Fibroblast of skin of back (primary cell): ENCODE measurements at places on chromosomes 16 and 17.

DNA sequence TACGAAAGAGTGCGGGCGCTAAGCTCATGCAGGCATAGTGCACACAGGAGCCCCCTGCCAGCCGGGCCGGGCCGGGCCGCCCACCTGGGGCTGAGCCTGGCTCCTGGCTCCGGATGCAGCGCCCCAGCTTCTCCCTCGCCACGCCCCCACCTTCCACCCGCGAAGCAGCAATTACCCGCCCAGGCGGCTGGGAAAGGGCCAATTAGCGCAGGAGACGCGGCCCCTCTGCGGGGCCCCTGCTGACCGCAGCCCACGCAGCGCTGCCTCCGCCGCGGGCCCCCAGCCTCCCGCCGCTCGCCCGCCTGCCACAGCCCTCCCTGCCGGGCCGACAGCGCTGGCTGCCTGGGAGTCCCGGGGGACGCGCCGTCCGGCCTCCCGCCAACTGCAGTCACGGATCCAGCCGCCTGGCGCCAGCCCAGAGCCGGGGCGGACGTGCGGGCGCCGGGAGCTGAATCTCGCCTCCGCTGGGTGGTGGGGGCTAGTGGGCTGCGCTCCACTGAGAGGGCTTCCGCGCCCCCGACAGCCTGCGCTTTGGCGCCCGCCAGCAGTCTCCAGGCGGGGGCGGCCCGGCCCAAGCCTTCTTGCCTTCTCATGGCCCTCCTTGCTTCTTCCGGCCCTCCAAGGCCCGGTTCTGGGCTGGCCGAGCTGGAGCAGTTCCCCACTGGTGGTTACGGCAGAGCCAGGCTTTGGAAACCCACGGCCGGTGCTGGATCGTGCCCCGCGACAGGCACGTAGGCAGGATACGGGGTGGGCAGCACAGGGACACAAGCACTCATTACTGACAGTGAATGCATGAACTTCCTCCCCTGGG is 14.9 kb upstream of the CBFB start:
- DNase-seq = peak; percentile 78

DNA sequence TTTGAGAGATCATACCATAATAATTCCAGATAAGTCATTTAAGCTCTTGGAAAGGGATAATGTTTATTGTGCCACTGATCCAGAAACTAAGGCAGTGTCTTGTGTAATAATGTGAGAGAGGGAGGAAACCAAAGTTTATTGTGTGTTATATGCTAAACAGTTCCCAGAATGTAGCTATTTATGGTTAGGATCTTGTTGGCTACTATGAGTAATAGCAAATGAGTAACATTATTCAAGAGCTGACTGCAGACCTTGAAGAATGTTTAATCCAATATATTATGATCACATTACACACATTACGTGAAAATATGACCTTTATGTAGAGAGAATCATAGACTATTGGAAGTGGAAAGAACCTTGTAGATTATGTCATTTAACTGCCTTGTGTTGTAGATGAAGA is 139.5 kb downstream of the BCAS3 start:
- DNase-seq = peak; percentile 71

- DNase-seq = no peak
These were observed 6.4 kb downstream of the CMTM2 start for GRCh38 chr16:66585481-66586239.

DNA sequence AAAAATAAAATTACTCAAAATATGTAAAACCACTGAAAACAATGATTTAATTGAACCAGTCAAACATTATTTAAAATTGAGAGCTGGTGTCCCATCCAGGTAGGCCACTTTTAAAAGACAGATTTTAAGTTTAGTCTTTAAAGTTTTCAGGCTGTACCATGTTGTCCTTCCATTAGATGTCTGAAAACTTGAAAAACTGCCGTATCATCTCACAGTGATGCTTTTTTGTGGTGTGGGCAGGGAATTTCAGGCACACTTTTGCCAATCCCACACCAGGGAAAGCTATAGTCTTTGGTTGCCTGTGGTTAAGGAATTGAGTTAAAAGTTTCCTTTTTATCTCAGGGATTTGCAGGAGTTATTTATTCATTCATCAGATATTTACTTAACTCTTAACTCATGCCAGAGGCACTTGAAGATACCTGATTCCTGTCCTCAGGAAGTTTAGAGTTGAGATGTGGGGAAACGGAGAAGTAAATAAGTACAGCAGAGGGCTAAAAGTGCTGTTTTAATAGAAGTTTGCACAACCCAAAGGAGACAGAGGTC is 3.2 kb downstream of the SNTB2 start:
- DNase-seq = no peak

DNA sequence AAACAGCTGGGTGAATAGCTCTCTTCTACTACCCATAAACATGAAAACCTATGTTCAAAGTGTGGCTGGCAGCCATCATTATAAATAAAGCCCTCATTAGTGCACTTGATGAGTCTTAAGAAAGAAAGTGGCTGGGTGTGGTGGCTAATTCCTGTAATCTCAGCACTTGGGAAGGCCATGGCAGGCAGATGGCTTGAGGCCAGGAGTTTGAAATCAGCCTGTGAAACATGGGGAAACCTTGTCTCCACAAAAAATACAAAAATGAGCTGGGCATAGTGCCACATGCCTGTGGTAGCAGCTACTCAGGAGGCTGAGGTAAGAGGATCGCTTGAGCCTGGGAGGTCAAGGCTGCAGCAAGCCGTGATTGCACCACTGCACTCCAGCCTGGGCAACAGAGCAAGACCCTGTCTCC is 28.3 kb upstream of the APPBP2 start:
- peak; percentile 83 for DNase-seq

DNA sequence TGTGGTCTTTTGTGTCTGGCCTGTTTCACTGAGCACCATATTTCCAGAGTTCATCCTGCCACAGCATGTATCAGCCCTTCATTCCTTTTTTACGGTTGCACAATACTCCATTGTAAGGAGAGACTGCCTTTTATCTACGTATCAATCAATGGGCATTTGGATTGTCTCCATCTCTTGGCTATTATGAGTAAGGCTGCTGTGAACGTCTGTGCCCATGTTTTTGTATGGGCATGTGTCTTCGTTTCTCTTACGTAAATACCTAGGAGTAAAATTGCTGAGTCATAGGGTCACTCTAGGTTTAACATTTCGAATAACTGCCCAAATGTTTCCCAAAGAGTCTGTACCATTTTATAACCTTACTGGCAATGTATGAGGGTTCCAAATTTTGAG is 202.8 kb upstream of the FOXF1 start:
- DNase-seq = no peak

GRCh38 chr16:88830258-88830657 is 18.5 kb upstream of the APRT start:
- DNase-seq = no peak

- no peak for DNase-seq
These were observed 304.7 kb downstream of the CA10 start for GRCh38 chr17:51853857-51854256.

DNA sequence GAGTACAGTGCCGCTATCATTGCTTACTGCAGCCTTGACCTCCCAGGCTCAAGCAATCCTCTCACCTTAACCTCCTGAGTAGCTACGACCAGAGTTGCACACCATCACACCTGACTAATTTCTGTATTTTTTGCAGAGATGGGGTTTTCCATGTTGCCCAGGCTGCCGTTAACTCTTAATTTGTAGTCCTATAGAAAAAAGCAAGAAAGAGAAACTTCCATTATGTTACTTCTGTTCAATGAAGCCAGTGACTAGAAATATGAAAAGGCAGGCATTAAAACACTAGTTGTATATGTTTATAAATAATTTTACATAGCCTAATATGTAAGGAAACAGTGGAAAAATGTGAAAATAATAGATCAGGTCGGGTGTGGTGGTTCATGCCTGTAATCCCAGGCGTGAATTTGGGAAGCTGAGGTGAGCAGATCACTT is 9.7 kb downstream of the RAD51C start:
- DNase-seq = no peak

DNA sequence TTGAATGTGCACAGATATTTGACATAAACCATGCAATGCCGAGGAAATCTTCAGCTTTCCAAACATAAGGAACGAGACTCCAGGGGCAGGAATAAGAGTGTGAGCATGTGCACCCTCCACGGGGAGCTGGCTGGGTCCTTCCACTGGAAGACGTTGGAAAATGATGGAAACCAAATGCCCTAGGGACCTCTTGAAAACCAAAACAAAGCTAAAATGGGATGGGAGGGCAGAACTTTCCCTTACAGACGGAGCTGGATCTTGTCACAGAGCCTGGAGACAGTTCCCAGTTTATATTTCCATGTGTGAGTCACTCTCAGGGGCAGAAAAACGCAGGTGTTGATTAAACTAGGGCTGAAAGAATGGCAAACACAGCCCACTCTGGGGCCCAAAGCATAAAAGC is 34.4 kb upstream of the DNAH17 start:
- DNase-seq = peak; percentile 15

DNA sequence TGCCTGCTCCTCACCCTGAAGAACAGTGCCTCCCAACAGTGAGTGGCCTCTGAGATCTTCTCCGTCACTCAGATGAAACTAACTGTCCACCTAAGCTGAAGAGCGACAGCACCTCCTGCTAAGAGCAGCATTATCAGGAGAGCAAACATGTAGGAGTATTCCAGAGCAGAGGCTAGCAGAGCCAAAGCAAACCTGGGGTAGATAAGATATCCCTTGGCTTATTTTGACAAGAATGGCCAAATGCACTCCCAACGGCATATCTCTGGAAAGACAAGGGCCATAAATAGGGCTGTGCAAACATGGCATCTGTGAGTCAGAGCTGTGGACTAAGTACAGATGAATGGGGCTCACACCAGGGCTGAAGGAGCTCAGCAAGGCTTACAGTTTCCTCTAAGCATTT is 96.3 kb downstream of the NDEL1 start:
- peak; percentile 48 for DNase-seq

DNA sequence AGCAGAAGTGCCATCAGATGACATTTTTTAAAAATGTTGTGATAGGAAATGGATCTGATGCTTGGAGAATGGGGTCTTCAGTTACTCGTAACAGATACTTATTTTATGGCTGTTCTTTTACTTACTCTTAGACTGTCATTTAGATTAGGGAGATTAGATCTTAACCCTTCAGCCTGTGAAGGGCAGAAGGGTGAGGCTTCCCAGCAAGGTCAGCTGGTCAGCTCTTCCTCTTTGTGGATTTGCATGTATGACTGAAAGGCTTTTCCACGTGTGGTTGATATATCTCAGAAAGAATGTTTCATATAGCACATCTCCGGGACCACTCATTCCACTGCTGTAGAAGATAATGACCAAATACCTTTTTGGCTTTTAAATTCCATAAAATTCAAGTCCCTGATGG is 27.4 kb downstream of the GRB7 start:
- DNase-seq = no peak

DNA sequence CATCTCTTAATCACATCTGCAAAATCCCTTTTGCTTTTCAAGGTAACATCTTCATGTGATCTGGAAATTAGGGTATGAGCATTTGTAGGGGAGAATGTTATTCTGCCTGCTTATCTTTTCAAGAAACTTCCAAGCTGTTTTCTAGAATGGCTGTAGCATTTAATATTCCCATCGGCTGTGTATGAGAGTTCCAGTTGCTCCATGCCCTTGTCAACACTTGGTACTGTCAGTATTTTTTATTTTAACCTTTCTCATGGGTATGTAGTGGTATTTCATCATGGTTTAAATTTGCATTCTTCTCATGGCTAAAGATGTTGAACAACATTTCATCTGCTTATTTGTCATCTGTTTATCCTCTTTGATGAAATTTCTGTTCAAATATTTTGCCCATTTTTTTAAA is 90.6 kb upstream of the HLF start:
- no peak for DNase-seq

DNA sequence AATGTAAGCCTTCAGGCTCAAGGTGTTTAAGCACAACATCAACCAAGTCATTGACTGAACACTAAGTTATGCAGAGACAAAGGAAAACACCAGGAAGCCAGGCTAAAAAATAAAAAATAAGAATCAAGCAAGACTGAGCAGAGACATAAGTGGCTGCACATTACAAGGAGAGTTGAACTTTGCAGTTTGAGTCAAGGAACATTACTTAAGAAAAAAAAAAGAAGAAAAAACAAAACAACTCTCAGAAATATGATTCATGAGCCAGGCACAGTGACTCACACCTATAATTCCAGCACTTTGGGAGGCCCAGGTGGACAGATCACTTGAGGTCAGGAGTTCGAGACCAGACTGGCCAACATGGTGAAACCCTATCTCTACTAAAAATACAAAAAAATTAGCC is 168.1 kb downstream of the C16orf95 start:
- peak; percentile 67 for DNase-seq

DNA sequence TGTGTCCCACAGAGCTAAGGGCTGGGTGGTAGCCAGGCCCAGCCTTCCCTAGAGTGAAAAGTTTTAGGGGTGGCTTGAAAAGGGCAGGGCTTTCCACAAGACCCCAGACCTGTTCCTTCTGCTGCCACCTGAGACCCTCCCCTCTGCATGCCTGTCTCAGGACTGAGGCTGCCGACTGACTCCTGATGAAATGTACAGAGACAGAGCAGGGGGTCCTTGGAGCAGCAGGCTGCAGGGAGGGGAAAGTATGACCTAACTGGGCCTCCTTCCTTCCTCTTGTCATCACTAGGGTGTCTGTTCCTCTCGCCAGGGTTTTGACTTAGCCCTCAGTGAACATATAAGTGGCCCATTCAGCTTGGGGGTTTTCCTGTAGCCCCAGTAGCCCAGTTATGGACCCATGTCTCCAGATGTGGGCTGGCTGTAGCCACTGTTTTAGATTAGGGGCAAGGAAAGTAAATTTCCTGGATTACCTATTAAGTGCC is 14.9 kb upstream of the NFATC3 start:
- no peak for DNase-seq

GRCh38 chr16:15498427-15499175 is 64.2 kb downstream of the BMERB1 start:
- DNase-seq = peak; percentile 71

DNA sequence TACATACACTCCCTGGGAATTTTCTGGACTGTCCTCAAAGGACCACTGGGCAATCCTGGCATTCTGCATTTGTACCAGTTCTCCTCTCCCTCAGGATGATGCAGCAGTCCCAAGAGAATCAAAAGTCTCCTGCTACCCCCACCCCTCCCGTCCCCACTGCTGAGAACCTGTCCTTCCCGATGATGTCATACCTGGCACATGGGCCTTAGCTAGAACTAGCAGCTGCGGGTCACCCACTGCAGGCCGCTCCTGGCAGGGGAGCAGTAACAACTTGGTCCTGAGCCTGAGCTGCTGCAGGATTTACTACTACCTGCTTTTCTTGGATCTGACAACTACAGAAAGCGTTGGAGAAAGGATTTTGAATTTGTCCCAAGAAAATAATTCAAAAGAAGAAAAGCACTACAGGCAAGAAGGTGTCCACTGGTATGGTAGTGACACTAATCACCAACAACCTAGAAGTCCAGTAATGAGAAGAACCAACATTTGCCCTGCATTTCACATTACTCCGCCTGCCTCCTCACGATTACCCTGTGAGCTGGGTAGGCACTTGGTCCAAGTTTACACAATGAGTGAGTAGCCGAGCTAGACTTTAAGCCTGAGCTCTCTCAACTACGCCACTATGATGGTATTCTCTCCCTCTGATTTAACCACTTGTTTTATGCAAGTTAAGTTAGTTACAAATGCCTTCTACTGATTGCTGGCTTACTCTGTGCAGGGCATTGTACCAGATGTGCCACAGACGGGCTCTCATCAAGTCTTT is 55.3 kb upstream of the ETV4 start:
- no peak for DNase-seq

- DNase-seq = no peak
These were observed 775.9 kb upstream of the GOT2 start for GRCh38 chr16:59510008-59510424.
